ENCODE measurements at places on chromosomes 3 and 15. TPM values are rescaled to one million over a fixed set of nuclear protein-coding genes. Genes with fewer than 3 reads are reported as not detected.
A peak's percentile ranks its signal among the peaks of the same experiment; 100 is the strongest.

ACTRT3 gene
- total RNA-seq = 0.30 TPM

NOX5 gene
- total RNA-seq = 0.16 TPM

PLSCR2 gene
- total RNA-seq = not detected

APOD gene
- total RNA-seq = 93.2 TPM

SOX2 gene
- total RNA-seq = 0.51 TPM

FGF7 gene
- 28.5 TPM for total RNA-seq

DNA sequence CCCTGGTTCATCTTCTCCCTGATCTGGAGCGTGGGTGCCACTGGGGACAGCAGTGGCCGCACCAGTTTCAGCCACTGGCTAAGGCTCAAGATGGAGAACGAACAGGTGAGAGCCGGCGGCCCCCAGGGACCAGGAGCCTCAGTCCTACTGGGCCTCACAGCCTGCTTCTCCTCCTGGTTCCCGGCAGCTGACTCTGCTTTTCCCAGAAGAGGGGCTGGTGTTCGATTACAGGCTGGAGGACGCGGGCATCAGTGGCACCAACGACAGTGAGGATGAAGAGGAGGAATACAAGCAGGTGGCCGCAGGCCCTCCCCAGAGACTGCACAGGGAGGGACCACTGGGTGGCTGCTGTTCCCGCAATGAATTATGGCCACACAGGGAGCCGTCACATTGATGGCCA, 54.4 kb downstream of the DNAH1 start:
- H3K4me3 ChIP-seq = no peak overlapping the region
- H3K27me3 ChIP-seq = no peaks in the 10 kb centered on the region
- no peaks in the 10 kb centered on the region for H3K36me3 ChIP-seq
- DNase-seq = no peak
- H3K4me1 ChIP-seq = peaks cover 6% of the 10 kb centered on the region

GRCh38 chr3:45165497-45166283, 19.5 kb upstream of the CDCP1 start:
- no peaks in the 10 kb centered on the region for H3K27me3 ChIP-seq
- no peaks in the 10 kb centered on the region for H3K36me3 ChIP-seq
- no peak overlapping the region for H3K27ac ChIP-seq

- H3K4me1 ChIP-seq = no peaks in the 10 kb centered on the region
- H3K36me3 ChIP-seq = no peaks in the 10 kb centered on the region
- no peak for DNase-seq
- H3K4me3 ChIP-seq = no peak overlapping the region
- no peaks in the 10 kb centered on the region for H3K27me3 ChIP-seq
- H3K27ac ChIP-seq = peak overlapping the region; percentile 31
Observed at GRCh38 chr15:73724212-73724611, 28.9 kb downstream of the INSYN1 start.

- no peaks in the 10 kb centered on the region for H3K4me1 ChIP-seq
- no peak for DNase-seq
- no peaks in the 10 kb centered on the region for H3K27me3 ChIP-seq
- H3K36me3 ChIP-seq = no peaks in the 10 kb centered on the region
Observed at GRCh38 chr15:74723754-74724334, 1.5 kb downstream of the CYP1A1 start.

- DNase-seq = no peak
- H3K27ac ChIP-seq = no peak overlapping the region
- no peaks in the 10 kb centered on the region for H3K27me3 ChIP-seq
- no peak overlapping the region for H3K4me3 ChIP-seq
Observed at GRCh38 chr15:37695719-37696118, 238.7 kb upstream of the TMCO5A start.

DNA sequence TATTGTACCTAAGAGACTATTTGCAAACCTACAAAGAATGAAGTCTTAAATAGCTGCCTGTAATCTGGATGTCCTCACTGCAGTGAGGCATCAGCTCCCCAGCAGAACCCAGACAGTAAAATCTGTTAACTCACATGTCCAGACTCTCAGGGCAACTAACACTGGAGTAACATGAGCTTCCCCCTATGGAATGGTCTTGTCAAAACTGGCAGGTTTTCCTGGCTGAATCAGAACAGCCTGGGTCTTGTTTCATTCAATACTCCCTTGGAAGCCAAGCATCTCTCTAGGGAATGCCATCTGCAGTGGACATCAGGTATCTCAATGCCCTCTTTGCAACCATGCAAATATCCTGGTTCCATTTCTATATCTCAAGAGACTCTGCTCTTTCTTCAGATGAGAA, 24.4 kb downstream of the PTPN9 start:
- H3K36me3 ChIP-seq = no peaks in the 10 kb centered on the region
- H3K27ac ChIP-seq = no peak overlapping the region
- no peak overlapping the region for H3K4me3 ChIP-seq
- H3K4me1 ChIP-seq = peaks cover 13% of the 10 kb centered on the region
- H3K27me3 ChIP-seq = no peaks in the 10 kb centered on the region

GRCh38 chr15:66327736-66328135, 28.7 kb downstream of the TIPIN start:
- no peaks in the 10 kb centered on the region for H3K27me3 ChIP-seq
- no peaks in the 10 kb centered on the region for H3K4me1 ChIP-seq
- H3K4me3 ChIP-seq = no peak overlapping the region
- no peak overlapping the region for H3K27ac ChIP-seq
- no peak for DNase-seq
- H3K36me3 ChIP-seq = peaks cover 76% of the 10 kb centered on the region

GRCh38 chr3:101144105-101144504, 150.9 kb upstream of the ABI3BP start:
- no peak for DNase-seq
- no peak overlapping the region for H3K27ac ChIP-seq
- H3K4me3 ChIP-seq = no peak overlapping the region
- no peaks in the 10 kb centered on the region for H3K27me3 ChIP-seq
- H3K4me1 ChIP-seq = no peaks in the 10 kb centered on the region

Measured in right atrium auricular region (tissue), 2 donors.